WERI-Rb-1 (cell line): ENCODE measurements at places on chromosomes 13 and 19.
A peak's percentile ranks its signal among the peaks of the same experiment; 100 is the strongest.

DNA sequence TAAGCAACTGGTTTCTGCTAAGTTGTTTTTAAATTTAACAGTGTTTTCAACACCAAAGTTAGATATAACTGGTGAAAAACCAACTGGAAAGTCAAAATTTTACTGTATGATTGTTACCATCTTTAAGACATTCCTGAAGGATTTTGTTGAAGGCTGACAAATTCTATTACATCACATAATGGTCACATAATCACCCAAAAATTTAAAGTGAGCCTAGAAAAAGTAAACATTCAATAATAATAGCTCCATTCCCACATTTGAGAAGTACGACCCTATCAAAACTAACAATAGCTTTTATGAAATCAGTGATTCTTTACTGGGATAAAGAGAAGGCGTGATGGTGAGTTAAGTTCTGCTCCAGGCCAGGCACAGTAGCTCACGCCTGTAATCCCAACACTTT lies 51.6 kb downstream of the USP12 start:
- no peak for DNase-seq

DNA sequence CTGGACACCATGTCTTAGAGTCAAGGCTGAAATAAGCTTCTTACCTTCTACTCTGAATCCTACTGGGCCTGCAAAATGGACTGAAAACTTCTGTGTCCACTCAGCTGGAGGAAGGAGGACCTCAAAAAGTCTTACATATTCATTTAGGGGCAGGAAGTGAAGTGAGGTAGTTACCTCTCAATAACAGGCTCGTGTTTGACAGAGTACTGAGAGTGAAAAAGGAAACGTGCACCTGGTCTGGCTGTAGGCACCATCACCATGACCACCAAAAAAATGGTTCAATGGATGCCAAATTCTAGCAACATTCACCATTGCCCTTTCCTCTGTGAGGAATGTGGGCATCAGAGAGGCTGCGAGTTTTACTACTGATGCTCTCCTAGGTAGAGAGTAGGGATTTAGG lies 176.2 kb downstream of the RFC3 start:
- no peak for DNase-seq

DNA sequence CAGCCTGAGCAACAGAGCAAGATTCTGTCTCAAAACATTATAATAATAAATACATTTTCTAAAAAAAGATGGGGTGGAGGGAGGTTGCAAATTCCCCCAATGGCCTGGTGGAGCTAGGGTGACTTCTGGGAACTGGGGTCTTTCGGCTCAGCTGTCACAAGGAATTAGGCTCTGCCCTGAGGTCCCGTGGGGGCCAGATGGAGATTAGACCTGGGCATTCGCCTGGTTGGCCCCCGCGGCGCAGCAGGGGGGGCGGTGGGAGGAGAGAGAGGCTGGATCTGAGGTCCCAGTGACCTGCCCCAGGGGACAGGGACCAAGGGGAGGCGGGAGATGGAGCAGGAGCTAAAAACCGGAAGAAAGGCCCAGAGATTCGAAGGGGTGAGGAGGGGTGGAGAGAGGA lies 14.8 kb downstream of the FUT6 start:
- DNase-seq, result peak; percentile 76

- DNase-seq, result peak; percentile 93
Observed at GRCh38 chr19:17240062-17240752, 5.5 kb downstream of the NR2F6 start.

DNA sequence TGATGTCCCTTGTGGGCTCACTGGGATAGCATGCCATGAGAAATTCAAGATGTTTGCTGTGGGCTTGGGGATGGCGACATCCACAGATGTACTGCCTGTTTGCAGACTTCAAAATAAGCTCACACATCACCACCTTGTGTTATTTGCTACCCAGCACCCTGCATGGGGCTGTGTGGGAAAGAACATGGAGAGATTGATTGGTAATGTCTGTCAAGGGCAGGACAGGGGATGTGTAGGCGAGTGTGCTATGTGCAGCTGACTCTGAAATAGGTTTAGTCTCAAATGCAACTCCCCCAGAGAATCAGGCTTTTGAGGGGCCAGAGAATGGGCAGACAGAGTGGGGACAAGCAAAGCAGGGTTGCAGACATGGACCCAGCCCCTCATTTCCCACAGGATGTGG lies 24.7 kb downstream of the PNPLA6 start:
- DNase-seq, result no peak

- no peak for DNase-seq
Observed at GRCh38 chr19:38900743-38901190, 998 bp downstream of the NFKBIB start.

GRCh38 chr13:112449545-112449930 lies 73.4 kb downstream of the SPACA7 start:
- DNase-seq, result no peak

- peak; percentile 31 for DNase-seq
Observed at GRCh38 chr19:52689843-52690368, 44.9 kb downstream of the ZNF611 start.

DNA sequence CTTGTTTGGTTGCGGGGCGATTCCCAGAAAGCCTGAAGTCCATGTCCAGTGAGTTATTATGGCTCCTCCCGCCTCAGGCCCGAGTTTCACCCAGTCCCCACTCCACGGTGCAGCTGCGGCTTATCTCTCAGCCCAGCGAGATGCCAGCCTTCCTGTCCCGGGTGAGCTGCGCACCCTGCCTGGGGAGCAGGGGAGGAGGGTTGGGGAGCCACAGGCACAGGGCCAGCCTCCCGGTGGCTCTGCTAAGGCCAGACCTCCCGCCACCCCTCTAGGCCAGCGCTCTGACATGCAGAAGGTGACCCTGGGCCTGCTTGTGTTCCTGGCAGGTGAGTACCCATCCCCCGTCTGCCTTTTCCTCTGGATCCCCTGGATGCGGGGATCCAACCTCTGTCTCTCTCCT lies 3.5 kb downstream of the FXYD3 start:
- DNase-seq, result no peak

DNA sequence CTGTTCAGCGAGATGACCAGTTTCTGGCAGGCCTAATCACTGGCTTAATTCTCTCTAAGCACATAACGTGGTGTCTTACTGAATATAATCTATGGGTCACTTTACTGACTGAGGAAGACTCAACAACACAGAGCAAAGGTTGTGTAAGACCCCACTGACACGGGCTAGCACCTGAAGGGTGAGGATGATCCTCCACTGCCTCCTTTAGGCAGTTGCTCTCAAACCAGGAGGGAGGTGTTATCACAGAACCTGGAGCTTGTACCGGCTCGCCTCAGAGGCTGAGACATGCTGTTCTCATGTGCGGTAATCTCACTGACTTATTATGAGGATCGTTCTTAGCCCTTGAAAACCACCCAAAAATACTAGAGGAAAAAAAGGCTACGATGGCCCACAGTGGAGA lies 28.3 kb downstream of the RCBTB2 start:
- DNase-seq, result no peak

- no peak for DNase-seq
Observed at GRCh38 chr13:42384265-42384664, 112.3 kb downstream of the AKAP11 start.

GRCh38 chr19:9535934-9536333 lies 2.5 kb downstream of the ZNF426 start:
- DNase-seq, result no peak

DNA sequence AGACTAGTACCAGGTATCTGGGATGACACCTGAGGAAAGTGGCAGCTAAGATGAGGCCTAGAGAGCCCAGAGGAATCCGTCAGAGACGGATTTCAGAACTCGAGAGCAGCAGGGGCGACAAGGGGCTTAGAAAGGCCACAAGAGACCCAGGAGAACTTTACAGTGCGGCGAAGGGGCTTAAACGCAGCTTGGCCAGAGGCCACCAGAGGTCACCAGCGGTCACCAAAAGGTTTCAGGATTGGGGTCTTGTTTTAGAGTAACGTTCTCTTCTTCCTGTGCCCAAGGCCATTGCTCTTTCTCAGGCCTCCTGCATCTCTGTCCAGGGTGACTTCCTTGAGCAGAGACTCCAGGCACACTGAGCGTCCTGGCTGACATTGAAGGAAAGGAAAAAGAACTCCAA lies 2.2 kb downstream of the ZSCAN22 start:
- DNase-seq, result peak; percentile 47

- no peak for DNase-seq
Observed at GRCh38 chr19:33201886-33202545, 7.9 kb downstream of the LRP3 start.

- peak; percentile 24 for DNase-seq
Observed at GRCh38 chr19:38543807-38544568, 73.8 kb downstream of the MAP4K1 start.

- no peak for DNase-seq
Observed at GRCh38 chr19:55716531-55716930, 21.7 kb downstream of the NLRP9 start.

- no peak for DNase-seq
Observed at GRCh38 chr13:108877300-108877699, 247.9 kb downstream of the MYO16 start.

GRCh38 chr13:97498419-97498818 lies 64.5 kb downstream of the RAP2A start:
- no peak for DNase-seq

DNA sequence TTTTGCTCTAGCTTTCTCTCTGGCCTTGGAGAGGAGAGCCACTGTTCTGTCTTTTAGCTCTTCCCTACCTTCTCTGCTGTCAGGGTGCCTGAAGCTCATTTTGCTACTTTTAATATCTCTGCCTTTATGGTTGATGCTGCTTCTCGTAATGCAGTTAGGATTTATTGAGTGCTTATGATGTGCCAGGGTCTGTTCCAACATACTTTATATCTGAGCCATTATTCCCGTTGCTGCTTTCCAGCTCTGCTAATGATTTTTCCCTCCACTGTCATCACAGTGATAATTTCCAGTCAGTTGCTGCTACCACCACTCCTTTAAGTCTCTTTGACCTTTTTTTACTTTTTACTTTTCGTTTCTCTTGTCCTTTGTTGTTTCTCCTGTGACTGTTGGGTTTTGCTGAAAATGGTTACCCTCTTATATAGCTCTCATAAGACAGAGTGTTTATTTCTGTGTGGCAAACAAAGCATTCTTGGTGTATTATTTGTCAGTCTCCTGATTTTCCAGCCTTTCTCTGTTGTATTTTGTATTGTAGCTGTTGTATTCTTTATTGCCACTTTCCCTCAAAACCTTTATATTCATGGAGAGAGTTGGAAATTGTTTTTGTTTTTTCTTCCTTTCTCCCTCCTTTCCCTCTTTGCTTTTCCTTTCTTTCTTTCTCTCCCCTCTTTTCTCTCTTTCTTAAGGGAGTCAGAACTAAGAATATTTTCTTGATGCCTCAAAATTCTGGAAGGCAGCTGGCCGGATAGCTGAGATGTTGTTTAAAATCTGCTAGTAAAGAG lies 37.4 kb downstream of the COG6 start:
- no peak for DNase-seq

DNA sequence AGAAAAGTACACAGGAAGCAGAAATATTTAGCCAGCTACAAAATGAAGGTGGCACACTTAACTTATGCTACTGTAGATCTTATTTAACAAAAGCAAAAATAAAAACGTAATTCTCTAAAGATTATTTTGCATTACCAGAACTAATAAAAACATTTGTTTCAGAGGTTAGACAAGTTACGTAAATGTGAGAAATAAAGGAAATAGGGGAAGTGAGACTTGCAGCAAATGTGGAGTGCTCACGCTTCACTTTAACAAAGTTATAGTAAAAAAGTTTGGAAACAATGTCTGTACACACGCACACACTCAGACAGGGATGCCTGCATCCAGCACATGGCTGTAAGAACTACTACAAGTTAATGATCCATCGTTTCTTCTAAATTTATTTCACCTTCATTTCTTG lies 83.7 kb downstream of the NALCN start:
- DNase-seq, result no peak

DNA sequence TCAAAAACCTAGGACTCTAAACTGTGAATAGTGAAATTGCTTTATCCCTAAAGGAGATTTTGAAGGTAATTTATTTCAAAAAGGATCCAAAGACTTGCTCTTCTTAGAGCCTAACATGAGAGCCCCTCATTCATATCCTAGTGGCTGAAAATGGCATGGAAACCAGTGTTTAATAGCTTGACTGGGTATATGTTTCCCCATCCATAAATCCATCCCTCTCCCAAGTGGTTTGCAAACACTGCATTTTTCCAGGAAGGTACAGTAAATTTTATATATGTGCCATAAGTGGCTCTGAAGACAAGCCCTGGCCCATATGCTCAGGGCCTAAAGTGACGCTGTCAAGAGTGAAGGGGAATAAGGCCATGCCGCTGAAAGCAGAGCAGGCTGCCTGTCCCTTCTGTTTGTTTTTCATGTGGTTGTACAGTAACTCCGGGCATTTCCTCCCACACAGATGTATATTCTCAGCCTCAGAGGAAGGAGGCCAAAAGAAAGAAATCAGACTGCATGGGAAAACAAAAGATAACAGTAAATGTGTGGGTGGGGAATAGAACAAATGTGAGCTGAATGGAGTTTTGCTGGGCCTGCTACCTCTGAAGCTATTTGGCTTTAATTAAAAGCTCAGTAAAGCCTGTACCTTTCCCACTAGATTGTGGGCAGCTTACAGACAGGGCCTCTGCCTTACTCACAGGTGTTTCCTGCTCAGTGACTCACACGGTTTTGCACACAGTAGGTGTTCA lies 181.9 kb downstream of the PCDH9 start:
- no peak for DNase-seq
